ENCODE measurements at places on chromosomes 6 and 20. TPM values are rescaled to one million over a fixed set of nuclear protein-coding genes. Genes with fewer than 3 reads are reported as not detected.

CALHM6 gene
- 1.6 TPM for total RNA-seq

ARMH2 gene
- not detected for total RNA-seq

GRCh38 chr6:106997392-106998158 is 23.0 kb upstream of the CD24 start:
- DNase-seq: no peak
- H3K27me3 ChIP-seq: no peaks in the 10 kb centered on the region
- H3K4me1 ChIP-seq: peaks cover 9% of the 10 kb centered on the region
- H3K4me3 ChIP-seq: no peak overlapping the region
- H3K36me3 ChIP-seq: no peaks in the 10 kb centered on the region

GRCh38 chr6:157020398-157020797 is 243.2 kb downstream of the ARID1B start:
- peak overlapping the region; percentile 96 for H3K4me3 ChIP-seq
- H3K27me3 ChIP-seq: no peaks in the 10 kb centered on the region
- H3K4me1 ChIP-seq: peaks cover 35% of the 10 kb centered on the region
- DNase-seq: no peak

DNA sequence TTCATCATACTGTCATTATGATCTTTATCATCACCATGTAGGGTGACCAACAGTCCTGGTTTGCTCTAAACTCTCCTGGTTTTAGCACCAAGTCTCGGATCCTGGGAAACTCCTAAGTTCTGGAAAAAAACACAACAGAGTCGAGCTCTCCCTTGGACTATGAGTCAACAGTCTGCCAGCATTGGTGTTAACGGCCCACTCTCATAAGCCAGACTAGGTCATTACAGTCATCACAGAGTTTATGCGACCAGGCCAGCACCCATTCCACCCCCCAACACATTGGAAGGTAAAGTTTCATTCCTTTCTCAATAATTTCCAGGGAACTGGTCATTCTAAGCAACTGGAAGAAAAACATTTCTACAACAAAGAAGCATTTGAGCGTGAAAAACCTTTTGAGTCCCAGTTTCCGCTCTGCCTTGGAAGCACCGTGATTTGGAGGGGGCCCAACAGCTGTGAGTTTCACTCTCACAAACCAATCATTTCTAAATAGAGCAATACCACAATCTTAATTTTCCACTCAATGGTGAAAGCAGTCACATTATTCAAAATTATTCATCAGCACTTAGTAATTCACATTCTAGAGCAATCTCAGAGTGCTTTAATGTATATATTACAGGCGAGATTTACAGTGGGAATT is 445.0 kb downstream of the CDH26 start:
- DNase-seq: no peak
- H3K4me3 ChIP-seq: no peak overlapping the region
- H3K4me1 ChIP-seq: no peaks in the 10 kb centered on the region
- no peak overlapping the region for H3K27ac ChIP-seq

GRCh38 chr6:45681860-45682511 is 304.3 kb upstream of the SUPT3H start:
- H3K4me3 ChIP-seq: no peak overlapping the region
- H3K4me1 ChIP-seq: peaks cover 14% of the 10 kb centered on the region
- no peaks in the 10 kb centered on the region for H3K36me3 ChIP-seq

- H3K27ac ChIP-seq: peak overlapping the region; percentile 5
- peaks cover 11% of the 10 kb centered on the region for H3K27me3 ChIP-seq
- no peaks in the 10 kb centered on the region for H3K36me3 ChIP-seq
- H3K4me3 ChIP-seq: peak overlapping the region; percentile 16
Observed at GRCh38 chr6:3165631-3166534, 8.5 kb upstream of the TUBB2A start.
